ENCODE measurements at places on chromosomes 12 and 14. TPM values are rescaled to one million over a fixed set of nuclear protein-coding genes. Genes with fewer than 3 reads are reported as not detected.

Gene LAG3
- total RNA-seq, result 0.44 TPM

Gene IFNG-AS1
- 0.16 TPM for total RNA-seq

Gene NCAPD2
- 21.6 TPM for total RNA-seq

DNA sequence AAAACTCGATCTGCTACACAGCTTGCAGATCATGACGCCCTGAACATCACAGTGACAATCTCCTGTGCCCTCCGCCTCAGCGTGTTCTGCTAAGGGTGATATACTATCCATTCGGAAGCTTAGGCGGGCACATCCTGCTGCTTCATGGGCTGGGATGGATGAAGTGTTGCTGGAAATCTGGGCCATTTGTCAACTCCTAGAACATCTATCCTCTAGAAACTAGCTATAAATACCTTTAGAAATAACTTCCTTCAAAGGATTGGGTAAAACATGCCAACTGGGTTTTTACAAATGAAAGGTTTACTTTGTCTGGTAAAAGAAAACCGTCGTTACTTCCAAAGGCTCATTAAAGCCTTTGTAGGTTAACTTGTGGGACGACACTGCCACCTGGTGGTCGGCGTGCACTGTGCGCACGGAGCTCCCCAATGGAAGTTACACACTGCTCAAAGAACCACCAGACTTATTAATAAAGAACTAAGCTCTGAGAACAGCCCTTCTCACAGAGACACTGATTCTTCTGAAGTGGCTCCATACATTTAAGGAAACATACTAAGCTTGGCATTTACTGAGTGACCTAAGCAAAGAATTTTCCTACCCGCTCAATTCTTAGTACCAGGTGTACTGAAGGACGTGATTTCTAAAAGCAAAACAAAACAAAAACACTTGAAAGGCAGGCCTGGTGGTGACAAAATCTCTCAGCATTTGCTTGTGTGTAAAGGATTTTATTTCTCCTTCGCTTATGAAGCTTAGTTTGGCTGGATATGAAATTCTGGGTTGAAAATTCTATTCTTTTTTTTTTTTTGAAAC is 21.6 kb upstream of the CACNA2D4 start:
- no peaks in the 10 kb centered on the region for H3K4me1 ChIP-seq
- peak overlapping the region; percentile 6 for H3K27ac ChIP-seq
- H3K4me3 ChIP-seq, result no peak overlapping the region
- DNase-seq, result peak; percentile 78
- H3K27me3 ChIP-seq, result no peaks in the 10 kb centered on the region

DNA sequence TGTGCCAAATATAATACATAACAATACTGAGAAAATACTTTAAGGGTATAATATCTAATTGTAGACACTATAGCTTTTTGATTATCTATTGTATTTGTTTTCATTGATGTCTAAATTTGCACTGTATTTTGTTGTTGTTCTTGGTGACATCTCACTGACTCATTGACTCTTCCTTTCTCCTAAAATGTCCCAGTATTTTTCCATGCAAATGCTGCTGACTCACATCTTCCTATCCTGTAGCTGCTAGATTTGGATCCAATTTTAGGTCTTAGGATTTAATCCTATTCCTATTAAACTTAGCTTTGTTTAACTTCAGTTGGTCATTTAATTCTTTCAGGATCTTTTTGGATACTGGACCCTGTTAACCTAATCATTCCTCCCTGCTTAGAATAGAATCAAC is 148.5 kb downstream of the TMTC2 start:
- no peaks in the 10 kb centered on the region for H3K27me3 ChIP-seq
- peak overlapping the region; percentile 62 for H3K27ac ChIP-seq
- DNase-seq, result no peak
- no peaks in the 10 kb centered on the region for H3K36me3 ChIP-seq

DNA sequence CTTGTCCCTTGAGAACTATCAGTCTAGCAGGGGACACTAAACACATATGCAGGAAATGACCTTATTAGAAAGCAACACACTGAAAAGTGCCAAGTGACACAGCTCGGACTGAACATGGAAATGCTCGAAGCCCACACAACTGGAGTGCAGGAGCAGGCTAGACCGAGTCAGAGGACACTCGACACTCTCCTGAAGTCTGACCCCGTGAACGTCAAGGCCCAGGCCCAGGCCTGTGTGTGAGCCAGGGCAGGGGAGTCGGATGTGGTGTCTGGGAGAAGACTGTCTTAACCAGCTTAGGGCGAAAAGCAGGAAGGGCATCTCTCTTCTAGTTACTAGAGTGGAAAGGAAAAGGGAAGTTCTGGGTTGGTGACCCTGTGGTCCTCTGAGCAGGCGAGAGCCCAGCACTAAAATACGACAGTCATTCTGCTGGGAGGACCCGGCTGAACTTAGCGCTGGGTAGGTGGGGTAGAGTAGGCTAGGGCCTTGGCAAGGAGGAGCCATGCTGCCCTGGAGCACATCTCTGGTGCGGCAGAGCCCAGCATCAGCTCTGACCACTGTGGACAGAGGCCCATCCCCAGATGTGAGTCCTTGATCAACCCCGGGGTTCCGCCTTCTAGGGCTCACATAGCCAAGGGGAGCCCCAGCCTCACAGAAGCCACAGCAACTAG is 93.0 kb downstream of the NTF3 start:
- no peak overlapping the region for H3K4me3 ChIP-seq
- no peaks in the 10 kb centered on the region for H3K36me3 ChIP-seq
- H3K27me3 ChIP-seq, result no peaks in the 10 kb centered on the region
- no peak for DNase-seq
- no peaks in the 10 kb centered on the region for H3K4me1 ChIP-seq

DNA sequence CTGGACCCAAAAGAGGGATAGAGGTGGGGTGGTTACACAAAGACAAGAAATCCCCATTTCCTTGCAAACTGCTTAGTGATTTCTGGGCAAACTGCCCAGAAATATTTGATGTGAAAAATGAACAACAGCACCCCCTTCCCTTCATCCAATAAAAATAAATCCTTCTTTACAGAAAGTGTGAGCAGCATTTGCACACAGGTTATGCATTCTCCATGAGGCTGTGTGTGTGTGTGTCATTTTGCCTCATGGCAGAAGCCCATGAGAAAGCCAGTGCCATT is 17.2 kb upstream of the NRXN3 start:
- DNase-seq, result no peak
- no peaks in the 10 kb centered on the region for H3K27me3 ChIP-seq
- no peak overlapping the region for H3K4me3 ChIP-seq
- no peaks in the 10 kb centered on the region for H3K4me1 ChIP-seq

DNA sequence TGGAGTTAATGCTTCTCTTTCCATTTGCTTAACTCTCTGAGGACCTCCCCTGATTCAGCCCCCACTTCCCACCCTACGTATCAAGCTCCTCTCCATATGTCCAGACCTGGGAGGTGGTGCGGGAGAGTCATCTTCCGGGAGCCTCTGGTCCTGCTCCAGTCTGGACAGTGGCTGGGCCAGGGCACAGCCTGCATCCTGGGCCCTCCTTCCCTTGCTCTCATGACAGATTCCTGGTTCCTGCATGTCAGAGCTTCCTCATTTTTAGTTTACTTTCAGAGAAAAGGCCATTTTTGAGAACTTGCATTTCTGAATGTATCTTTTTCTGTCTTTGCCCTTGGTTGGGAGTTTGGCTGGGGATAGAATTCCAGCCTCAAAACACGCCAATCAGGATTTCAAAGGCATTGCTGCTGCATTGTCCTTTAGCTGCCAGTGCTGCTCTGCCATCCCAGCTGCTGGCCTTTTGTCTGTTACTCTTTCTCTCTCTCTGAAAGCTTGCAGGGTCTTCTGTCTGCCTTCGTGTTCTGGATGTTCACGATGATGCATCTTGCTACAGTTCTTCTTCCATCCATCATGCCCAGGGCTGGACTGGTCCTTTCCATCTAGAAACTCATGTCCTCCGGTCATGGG is 54.7 kb downstream of the SLC6A12 start:
- no peaks in the 10 kb centered on the region for H3K27me3 ChIP-seq
- H3K4me1 ChIP-seq, result no peaks in the 10 kb centered on the region
- H3K36me3 ChIP-seq, result no peaks in the 10 kb centered on the region

DNA sequence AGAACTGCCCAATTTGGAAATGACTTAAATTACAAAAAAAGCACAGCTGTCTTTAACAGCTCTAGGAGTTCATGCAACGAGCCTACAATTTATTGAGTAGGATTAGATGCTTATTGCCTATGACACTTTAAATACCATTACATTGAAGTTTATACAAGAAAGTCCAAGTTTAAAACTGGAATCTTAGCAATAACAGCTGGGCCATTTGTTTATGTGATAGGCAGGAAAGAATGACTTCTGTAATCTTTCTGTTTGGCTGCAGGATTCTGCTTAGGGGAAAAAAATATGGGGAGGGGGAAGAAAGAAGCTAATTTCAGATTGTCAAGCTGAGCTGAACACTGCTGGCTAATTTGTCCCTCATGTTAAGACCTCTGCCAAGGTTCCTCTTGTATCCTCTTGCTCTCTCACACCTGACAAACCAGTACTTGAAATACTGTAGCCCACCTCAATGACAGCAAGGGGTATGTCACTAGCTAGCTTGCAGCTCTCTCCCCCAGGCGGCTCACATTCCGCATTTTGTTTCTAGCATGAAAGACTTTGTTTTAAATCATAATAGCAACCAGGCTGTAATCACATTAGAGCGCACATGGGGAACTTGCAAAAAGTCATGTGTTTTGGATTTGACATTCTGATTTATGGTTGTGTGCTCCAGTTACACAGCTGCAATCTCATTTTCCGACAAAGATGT is 384.8 kb downstream of the BMP4 start:
- H3K27me3 ChIP-seq, result no peaks in the 10 kb centered on the region
- H3K36me3 ChIP-seq, result no peaks in the 10 kb centered on the region
- DNase-seq, result no peak
- H3K4me1 ChIP-seq, result no peaks in the 10 kb centered on the region

DNA sequence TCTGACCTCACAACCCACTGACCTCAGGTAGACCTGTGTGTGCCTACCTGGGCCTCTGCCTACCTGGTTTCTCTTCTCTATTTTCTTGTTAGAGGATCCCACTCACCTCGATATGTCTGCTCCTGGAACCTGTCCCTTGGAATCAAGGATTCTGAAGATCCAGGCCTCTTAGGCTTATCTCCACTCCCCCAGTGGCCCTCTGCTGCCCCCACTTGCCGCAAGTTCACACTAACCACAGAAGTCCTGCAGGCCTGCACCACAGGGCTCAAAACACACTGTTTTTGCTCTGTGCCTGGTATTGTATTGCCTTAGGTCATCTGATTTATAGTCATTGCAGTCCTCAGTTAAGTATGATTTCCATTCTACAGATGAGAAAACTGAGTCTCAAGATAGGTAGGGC is 15.3 kb upstream of the NRXN3 start:
- no peak for DNase-seq
- no peaks in the 10 kb centered on the region for H3K27me3 ChIP-seq
- no peaks in the 10 kb centered on the region for H3K36me3 ChIP-seq
- H3K4me1 ChIP-seq, result no peaks in the 10 kb centered on the region
- no peak overlapping the region for H3K27ac ChIP-seq

DNA sequence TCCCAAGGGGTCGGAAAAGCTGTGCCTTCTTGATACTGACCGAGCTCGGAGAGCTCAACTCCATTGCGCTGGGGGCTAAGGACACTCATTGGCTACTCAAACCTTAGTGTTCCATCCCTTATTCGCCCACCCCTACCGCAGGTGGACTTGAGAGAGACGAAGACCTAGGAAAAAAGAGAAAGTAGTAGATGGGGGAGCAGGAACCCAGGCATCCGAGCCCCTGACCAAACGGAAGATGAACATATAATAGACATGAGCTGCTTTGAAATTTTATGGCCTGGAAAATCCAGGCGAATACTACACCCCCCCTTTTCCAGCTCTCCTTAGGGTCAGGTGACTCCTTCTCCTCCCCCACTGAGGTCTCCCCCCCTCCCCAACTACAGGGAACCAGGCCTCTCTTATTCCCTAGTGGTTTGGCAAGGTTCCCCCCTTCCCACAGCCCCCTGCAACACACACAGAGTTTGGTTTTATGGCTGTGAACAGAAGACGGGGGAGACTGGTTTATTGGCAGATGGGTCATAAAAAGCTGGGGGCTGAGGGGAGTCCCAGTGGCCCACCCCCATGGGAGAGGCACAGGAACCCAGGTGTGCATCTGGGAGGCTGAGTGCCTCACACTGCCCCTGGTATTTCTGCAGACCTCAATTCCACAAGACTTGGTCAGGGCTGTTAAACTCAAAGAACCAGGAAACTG is 1.6 kb downstream of the GDF11 start:
- no peaks in the 10 kb centered on the region for H3K36me3 ChIP-seq
- H3K27me3 ChIP-seq, result no peaks in the 10 kb centered on the region
- H3K4me3 ChIP-seq, result peak overlapping the region; percentile 86
- H3K27ac ChIP-seq, result peak overlapping the region; percentile 55
- peaks cover 4% of the 10 kb centered on the region for H3K4me1 ChIP-seq
- DNase-seq, result no peak

GRCh38 chr12:80622271-80622670 is 85.2 kb upstream of the MYF6 start:
- DNase-seq, result no peak
- H3K27ac ChIP-seq, result no peak overlapping the region
- no peaks in the 10 kb centered on the region for H3K36me3 ChIP-seq
- H3K4me1 ChIP-seq, result no peaks in the 10 kb centered on the region

DNA sequence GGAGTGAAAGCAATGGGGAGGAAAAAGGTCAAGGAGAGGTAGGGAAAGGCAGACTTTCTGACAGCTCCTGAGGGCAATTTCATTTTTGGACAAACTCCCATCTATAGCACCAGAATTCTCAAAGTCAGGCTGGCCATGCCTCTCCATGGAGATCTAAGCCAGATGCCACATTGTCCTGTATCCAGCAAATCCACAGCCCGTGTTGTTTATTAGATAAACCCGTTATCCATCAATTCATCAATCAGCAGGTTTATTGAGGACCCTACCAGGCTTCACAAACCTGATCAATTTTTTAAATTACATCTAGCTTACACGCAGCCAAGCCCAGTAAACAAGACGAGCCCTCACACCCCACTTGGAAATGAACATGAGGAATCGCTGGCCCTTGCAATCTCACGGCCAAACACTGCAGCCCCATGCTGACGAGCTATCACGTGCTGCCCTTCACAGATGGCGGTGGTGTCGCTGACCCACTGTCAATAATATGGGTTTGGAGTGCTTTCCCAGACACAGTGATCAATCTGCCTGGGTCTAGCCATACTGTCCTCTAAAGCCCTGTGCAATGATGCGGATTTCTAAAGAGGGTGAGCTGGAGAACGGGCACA is 332.9 kb downstream of the DPF3 start:
- H3K36me3 ChIP-seq, result no peaks in the 10 kb centered on the region
- H3K27me3 ChIP-seq, result no peaks in the 10 kb centered on the region
- no peaks in the 10 kb centered on the region for H3K4me1 ChIP-seq
- H3K4me3 ChIP-seq, result no peak overlapping the region

GRCh38 chr12:46369474-46370379 is 2.8 kb downstream of the SLC38A2 start:
- H3K4me3 ChIP-seq, result peak overlapping the region; percentile 89
- DNase-seq, result no peak
- peaks cover 6% of the 10 kb centered on the region for H3K36me3 ChIP-seq
- peaks cover 26% of the 10 kb centered on the region for H3K4me1 ChIP-seq

- H3K27me3 ChIP-seq, result no peaks in the 10 kb centered on the region
- DNase-seq, result no peak
- H3K27ac ChIP-seq, result no peak overlapping the region
- H3K4me1 ChIP-seq, result no peaks in the 10 kb centered on the region
These were observed 309.1 kb upstream of the FKBP4 start for GRCh38 chr12:2485681-2486080.
